ENCODE measurements at places on chromosomes 4 and X. TPM values are rescaled to one million over a fixed set of nuclear protein-coding genes. Genes with fewer than 3 reads are reported as not detected.

PLRG1 gene
- total RNA-seq, result 57.4 TPM

DNA sequence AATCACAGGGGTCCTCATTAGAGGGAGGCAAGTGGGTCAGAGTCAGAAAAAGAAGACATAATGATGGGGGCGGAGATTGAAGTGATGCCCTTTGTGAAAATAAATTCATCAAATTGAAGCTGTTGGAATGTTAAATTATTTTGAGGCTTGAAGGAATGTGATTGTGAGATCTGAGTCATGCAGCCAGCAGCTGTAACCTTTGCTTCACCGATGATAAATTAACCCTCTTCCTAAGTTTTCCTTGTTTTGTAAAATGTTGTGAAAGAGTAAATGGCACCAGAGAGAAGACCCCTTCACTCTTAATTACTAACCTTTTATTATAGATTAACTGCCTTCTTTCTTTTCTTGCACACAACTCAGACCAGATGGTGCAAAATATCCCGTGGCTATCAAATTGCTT, 47.7 kb upstream of the FAM9A start:
- no peak for DNase-seq

DNA sequence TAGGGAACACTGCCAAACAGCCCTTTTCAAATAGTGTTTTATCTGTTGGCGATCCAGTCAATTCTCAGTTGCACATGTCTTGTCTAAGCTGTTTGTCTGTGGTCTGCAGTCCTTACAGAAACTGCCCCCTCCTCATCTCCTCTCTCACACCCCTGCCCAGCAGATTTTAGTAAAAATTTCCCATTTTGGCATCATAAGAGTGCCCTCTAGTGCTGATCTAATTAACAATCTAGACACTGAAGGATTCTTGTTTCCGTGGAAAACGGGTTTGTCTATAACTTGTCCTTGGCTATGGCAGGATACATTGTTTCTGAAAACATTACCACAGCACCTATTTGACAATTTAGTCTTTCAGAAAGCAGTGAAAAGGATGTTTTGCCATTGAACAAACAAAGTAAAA, 227.2 kb upstream of the MBNL3 start:
- no peak for DNase-seq

DNA sequence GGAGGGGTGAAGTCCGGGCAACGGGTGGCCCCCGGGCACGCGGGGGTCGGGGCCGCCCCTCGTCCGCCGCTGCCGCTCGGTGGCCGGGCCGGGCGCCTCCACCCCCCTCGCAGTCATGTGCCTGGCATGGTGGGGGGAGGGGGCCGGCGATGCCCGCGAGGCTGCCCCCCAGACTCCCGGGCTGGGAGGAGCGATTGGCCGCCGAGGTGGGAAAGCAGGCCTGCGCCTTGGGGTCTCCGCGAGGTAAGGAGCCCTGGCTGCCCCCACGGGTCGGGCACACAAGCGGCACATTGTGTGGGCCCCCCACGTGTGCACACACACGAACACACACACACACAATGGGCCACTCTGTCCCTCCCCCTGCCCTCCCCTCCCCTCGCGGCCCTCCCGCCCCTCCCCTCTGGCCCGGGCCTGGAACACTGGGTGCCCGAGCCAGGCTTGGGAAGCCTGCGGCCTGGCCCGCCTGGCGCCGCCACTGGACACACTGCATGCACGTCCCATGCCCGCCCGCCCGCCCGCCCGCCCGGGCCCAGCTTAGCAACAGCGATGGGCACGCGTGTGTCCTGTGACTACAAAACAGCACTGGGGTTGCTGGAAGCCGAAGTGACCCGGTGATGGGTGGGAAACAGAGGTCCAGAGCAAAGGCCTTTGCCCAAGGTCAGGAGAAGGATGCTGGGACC, 1.3 kb downstream of the SLC6A8 start:
- no peak for DNase-seq

DNA sequence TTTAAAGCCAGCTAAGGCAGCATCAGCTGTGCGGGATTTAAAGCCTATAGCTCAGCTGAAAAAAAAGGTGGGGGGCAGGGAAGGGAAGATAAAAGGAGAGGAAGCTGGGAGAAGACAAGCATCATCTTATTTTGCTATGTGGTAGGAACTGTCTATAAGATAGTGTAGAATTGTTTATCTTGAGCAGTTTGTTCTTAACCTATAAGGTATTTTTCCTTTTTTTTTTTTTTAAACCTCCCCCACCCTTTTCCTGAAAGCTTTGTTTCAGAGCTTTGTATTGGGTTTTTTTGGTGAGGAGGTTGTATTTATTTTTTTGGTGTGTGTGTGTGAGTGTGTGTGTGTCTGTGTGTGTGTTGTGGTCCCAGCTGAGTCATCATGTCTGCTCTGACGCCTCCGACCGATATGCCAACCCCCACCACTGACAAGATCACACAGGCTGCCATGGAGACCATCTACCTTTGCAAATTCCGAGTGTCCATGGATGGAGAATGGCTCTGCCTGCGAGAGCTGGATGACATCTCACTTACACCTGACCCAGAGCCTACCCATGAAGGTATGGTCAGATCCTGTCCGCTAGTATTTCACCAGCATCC, 531 bp downstream of the RUFY3 start:
- DNase-seq, result no peak
